ENCODE measurements at places on chromosomes 5 and 9. TPM values are rescaled to one million over a fixed set of nuclear protein-coding genes. Genes with fewer than 3 reads are reported as not detected.

The GEMIN5 gene
- total RNA-seq: 20.9 TPM

The NR4A3 gene
- 26.2 TPM for total RNA-seq

The NEURL1B gene
- 35.0 TPM for total RNA-seq

The ARID3C gene
- total RNA-seq: not detected

The TAS2R1 gene
- total RNA-seq: not detected

The PCDHB13 gene
- 6.2 TPM for total RNA-seq

DNA sequence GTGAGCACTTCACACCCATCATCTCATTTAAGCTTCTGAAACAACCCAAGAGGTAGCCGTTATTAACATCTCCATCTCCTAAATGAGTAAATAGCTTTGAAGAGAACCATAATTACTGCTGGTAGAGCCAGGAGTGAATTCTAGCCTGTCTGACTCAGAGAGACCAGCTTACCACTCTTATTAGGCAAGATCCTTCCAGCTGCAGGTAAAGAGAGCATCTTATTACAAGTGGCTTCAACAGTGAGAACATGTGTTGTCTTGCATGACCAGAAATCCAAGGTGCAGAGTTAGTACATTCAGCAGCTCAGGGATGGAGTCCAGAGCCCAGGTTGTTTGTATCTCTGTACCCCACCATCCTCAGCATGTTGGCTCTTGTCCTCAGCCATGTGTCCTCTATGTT lies 10.9 kb upstream of the AFAP1L1 start:
- no peak for DNase-seq

GRCh38 chr5:155833287-155833686 lies 493.7 kb upstream of the SGCD start:
- no peak for DNase-seq

DNA sequence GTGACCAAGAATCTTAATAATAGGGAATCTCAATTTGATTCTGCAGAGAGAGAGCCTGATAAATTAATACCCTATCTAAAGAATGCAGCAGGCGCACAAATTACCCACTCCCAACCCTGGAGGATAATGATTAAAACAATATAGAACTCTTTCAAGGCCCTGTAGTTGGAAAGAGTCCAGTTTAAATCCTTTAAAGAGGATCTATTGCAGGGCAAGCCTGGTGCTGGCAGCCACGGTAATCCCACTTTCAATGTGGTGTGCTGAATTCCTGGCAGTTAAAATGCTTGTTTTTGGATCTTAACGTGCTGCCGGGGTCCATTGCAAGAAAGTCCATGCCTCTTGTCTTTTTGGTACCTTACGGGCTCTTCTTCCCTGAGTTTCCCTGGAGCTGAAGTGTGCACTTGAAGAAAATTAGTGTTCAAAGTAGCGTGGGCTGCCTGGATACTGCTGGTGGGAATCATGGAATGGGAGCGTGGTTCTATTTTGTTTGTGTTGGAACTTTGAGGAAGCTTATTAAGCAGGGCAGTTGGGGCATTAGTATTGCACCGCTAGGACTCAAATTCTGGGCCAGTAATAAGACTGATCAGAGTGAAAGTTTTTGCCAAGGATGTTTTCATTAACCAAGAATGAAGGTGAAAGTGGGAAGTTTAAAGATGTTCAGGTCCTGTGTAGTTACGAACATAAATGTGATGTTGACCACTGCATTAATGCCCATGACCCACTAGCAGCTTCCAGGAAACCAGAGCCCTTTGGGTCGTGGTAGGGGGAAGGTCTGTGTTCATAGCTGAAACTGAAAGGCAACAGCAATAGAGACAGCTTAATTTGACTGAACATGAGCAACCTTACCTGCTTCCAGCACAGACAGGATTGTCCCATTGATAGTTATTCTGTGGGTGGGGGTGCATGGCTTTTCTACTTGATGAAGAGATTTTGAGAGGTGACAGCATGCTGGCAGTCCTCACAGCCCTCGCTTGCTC lies 20.8 kb downstream of the MARCHF6 start:
- no peak for DNase-seq

- no peak for DNase-seq
These were observed 277.5 kb downstream of the PLK2 start for GRCh38 chr5:58182287-58182841.

- no peak for DNase-seq
These were observed 219.9 kb downstream of the CDK5RAP2 start for GRCh38 chr9:120360046-120360445.

DNA sequence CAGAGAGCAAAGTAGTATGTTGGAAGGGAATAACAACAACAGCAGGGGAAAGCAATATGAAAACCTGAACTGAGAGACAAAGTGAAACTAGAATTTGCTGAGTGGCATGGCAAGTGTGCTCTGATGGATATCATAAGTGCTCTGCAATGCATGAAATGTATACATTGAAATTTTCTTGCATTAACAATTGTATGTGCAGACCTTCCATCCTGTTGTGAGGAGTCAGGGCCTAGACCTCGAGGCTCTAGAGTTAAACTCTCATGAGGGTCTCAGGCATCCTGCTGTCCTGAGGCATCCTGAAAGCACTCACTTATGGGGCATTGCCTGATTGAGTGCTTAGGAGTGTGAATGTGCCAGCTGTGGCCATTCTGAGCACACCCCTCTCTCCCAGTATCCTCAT lies 1.1 kb downstream of the ECM2 start:
- no peak for DNase-seq

- peak; percentile 71 for DNase-seq
These were observed 20.5 kb upstream of the PSD2 start for GRCh38 chr5:139774980-139775661.

DNA sequence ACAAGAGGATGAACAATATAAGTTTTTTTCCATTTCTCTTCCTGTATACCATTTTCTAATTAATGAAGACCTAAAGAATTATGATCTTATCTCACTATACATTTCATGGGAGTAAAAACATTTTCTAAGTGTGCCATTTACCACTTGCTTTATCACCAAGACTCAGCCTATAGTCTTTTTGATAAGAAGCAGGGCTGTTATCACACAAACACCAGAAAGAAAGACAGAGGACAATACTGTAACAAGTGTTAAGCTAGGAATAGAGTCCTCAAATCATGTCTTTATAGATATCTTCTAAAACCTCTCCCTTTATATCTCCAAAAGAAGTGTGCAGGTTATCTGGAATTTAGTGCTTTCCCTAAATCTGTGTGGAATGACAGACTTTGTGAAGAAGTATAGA lies 119.7 kb downstream of the FAM174A start:
- no peak for DNase-seq

DNA sequence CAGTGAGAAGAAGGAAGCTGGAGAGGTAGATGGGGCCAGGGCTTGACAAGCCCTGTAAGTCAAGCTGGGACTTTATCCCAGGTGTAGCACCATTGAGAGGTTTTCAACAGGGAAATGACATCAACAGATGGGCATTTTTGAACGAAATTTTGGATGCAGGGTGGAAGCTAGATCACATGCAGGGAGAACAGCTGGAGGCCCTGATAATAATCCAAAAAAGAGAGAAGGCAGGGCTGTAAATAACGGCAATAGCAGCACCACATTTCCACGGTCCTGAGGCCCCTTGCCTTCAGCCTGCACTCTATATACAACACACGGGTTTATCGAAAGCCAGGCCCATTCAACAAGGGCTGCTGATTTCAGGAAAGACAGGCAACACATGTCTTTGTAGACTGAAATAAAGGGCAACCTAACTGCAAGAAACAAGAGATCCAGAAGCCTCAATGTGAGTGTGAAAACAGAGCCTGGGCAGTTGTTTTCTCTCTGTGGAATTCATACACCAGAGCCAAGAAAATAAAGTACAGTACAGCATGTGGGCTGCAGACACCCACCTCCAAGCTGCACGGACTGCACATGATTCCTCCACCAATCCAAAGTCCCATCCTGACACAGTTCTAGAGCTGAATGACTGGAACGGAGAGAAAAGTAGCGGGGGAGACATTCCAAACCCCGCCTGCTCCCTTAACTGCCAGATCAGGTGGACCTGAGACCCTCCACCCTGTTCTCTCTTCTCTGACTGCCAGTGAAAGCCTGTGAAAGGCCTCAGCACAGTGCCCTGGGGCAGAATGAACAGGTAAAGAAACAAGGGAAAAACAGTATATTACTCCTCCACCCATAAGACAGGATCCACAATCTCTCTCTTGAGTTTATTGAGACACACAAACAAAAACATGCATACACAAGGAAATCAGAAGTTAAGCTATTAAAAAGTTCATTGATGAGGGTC lies 36.3 kb downstream of the KLHL3 start:
- DNase-seq: no peak

DNA sequence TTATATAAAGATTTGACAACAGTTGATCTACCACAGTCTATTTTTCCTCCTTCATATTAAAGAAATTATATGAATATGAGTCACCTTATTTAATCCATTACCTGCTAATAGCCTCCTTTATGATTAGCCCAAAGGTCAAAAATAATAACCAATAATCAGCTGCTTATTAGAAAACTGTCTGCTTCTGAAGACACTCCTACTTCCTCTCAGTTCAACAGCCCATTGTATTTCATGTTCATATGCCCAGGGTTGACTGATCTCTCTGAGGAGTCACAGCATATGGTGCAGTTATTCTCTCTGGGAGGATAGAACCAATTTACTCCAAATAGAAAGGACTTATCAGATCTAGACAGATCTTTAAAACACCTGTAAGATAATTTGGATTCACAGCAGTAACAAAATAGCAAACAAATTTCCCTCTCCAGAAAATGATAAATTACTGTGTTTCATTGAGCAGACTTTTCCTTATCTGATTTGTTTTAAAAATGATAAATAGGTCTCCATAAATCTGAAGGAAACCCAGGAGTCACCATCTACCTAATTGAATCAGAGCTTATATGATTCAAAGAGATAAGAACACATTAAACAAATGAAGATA lies 180.4 kb upstream of the ITGA1 start:
- no peak for DNase-seq

DNA sequence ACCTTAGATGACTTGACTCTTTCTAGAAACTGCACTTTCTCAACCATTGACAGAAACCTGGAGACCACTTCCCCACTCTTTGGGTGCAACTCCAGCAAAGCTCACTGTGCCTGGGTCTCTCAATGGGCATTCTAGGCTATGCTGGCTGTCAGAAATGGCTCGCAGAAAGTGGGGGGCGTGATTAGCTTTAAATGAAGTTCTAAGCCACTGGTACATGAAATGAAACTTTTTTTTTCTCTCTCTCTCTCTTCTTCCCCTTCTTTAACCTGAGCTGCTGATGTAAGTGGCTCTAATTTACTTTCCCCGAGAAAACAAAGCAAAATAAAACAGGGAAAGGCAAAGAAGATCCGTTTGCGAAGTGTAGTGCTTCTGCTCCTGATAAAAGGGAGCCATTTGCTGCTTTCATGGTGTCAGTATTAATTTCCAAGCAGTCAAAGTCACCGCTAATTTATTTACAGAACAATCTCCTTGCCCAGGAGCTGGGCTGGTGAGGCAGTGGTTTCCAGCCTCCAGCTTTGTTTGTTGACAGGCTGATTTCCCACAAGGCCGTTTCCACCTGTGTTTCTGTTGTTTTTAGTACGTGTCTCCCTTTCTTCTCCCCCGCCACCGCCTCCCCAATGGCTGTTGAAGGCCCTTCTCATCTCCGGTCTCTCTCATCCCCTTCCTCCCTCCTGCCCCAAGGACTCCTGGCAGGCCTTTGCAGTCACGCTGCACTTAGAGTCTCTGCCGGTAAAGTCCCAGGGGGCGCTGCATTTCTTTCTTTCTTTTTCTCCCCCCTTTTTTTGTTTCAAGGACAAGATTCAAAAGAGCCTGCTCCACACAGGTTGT lies 422.9 kb downstream of the EBF1 start:
- DNase-seq: no peak

- no peak for DNase-seq
These were observed 7.1 kb downstream of the NSG2 start for GRCh38 chr5:174052636-174053035.

- DNase-seq: no peak
These were observed 23.6 kb downstream of the COL27A1 start for GRCh38 chr9:114178756-114179450.

GRCh38 chr9:13862654-13863053 lies 451.3 kb downstream of the NFIB start:
- DNase-seq: no peak

DNA sequence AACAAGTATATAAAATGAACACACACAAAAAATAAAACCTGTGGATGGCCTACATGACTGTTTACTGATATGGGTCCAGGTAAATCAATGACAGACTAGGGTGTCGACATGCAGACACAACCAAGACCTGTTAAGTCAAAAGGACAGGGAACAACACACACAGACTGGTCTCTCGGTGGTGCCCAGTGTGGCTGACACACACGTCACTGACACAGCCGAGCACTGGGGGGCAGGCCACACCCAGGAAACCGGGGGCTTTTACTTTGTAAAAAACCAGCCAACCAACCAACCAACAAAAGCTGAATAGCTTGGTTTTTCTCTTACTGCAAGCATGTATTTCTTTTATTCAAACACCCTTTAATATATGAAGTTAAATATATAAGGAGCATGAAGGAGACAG lies 5.0 kb downstream of the FAM163B start:
- DNase-seq: no peak

DNA sequence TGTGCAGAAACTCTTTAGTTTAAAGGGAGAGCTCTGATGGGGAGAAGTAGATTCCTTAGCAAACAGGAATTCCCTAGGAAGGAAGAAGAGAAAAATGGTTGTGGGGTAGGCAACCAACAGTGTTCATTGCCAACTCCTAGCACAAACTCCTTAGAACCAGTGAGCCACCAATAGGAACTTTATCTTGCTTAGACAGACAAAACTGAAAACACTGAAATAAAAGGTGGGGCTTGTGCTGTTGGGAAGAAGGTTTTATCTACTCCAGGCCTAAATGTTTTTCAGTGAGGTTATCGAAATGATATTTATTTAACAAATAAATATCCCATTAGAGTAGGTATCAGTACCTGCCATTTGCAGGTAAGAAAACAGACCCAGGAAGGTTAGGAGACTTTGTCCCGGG lies 7.7 kb upstream of the GLRX start:
- no peak for DNase-seq

GRCh38 chr9:86722706-86723075 lies 224.6 kb downstream of the GAS1 start:
- DNase-seq: no peak

DNA sequence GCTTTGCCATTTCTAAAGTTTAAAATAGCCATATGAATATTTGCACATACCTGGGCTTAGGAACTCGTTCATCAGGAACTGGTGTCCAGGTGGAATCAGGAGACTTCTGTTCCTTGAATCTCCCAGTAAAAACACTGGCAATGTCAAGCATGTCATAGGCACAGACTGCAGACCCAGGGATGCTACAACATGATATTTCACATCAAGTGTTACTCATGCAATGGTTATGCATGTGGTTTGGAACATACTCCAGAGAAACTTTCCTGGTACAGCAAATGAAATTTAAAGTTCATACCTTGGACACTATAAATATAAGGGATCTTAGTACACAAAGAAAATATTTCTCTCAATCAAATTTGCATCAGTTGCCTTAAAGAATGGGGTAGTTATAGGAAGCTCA lies 92.2 kb downstream of the SEMA6A start:
- no peak for DNase-seq
